Stimulated activated CD8-positive, alpha-beta memory T cell treated with anti-CD3 and anti-CD28 coated beads, Interleukin-4, amount 100 ng/mL, for 1 hour (primary cell): ENCODE measurements at places on chromosomes 12 and 14.

- no peak for DNase-seq
Observed at GRCh38 chr12:48374164-48374563, 23.4 kb upstream of the ZNF641 start.

GRCh38 chr12:24921251-24922038 is 27.5 kb downstream of the BCAT1 start:
- no peak for DNase-seq

DNA sequence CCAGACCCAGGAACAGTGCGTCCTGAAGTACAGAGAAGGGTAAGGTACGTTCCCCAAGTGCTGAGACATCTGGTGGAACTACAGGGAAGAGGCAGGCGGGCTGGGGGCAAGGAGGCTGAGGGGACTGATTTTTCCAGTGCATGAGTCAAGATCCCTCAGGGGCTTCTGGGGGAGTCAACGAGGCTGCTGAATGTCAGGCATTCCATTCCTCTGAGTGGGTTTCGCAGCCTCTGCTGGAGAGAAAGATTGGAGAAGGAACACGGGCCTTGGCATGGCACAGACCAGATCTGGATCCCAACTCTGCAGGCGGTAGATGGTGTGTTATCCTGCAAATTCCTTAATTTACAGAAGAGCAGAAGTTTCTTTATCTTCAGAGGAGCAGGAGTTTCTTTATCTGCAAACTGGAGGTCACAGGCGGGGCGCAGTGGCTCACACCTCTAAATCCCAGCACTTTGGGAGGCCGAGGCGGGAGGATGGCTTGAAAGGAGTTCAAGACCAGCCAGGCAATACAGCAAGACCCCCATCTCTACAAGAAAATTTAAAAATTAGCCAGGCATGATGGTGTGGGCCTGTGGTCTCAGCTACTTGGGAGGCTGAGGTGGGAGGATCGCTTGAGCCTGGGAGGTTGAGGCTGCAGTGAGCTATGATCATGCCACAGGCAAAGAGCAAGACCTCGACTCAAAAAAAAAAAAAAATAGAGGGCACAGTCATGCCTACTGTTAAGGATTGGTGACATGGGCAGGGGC is 132.6 kb upstream of the MAP1LC3B2 start:
- DNase-seq: no peak

DNA sequence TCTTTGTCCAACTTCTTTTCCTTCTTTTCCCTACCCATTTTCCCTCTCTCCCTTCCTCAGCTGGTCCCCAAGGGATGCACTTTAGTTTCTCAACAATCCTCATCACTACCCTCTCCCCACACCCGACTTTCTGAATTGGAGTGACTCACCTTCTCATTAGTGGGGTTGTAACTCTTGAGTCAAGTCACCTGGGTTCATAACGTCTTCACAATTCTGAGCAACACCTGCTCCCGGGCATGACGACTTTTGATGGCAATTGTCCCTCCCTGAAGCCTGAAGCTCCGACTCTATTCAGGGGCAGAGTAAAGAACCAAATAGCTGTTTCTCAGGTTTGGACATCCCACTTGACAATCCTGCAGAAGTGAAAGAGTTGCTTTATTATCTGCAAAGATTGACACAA is 82.7 kb upstream of the OTX2 start:
- DNase-seq: no peak

DNA sequence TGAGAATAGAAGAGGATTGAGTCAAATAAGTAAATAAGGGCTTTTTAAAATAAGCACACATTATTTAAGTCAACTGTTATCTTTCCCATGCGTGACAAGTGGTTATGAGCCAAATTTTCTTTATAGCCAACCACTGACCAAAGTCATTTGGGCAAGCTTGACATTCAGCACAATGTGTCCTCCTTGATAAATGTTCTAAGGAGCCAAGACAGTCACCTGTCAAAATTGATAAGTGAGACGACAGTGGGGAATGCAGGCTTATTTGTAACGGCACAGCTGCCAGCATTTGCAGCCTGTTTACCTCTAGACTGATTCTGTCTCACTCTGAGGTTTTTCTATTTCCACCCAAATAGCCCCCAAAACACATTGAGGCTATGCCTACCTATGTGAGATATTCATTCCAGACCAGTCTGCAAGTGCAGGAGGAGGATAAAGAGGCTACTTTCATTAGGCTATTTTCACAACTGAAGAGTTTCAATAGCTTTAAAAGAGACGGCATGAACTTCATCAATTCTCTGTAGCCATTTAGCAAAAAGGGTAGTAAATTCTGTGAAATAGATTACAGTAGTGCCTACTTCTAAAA is 339.5 kb downstream of the PDZRN4 start:
- DNase-seq: no peak

GRCh38 chr14:85247071-85247470 is 282.9 kb upstream of the FLRT2 start:
- no peak for DNase-seq

- DNase-seq: no peak
Observed at GRCh38 chr14:93752980-93753561, 35.2 kb downstream of the PRIMA1 start.

- no peak for DNase-seq
Observed at GRCh38 chr12:2156333-2156732, 103.5 kb downstream of the CACNA1C start.

DNA sequence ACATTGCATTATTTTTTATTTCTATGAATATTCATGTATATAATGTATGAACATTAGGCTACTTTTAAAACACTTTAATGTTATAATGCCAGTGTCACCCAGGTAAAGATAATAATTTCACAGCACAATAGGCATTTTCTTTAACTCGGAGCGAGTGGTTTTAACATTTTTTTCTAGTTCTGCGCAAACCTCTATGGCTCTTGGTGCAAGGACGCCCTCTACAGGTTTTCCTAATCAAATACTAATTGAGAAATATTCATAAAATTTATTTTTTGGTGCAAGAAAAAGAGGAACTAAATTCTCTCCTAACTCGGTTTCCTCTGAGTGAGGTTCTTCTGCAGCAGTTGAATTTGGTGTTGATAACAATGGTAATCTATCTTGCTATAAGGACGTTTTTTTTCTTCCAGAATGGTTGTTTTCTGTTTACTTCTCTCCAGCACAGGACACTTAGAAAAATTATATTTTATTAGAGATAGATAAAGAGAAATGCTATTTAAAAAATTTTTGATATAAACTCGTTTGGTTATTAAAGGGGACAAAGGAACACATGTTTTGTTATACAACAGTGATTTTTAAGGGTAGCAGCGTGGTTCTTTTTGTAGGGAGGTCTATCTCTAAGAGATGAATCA is 2.4 kb upstream of the WIF1 start:
- no peak for DNase-seq

- DNase-seq: no peak
Observed at GRCh38 chr12:103908877-103909276, 21.3 kb upstream of the HSP90B1 start.

DNA sequence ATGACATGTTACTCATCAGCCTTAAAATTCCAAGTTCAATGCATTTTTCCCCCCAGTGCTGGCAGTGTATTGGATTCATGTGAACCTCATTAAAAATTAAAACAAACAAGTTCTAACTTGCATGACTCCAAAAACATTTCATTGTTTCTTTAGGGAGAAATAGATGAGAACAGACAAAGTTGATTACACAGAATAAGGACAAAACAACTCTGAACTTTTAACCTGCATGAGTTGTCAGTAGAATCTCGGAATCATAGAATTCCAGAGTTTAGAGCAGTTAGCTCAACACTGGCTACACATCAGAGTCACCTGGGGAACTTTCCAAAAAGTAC is 127.5 kb downstream of the TMX1 start:
- no peak for DNase-seq

DNA sequence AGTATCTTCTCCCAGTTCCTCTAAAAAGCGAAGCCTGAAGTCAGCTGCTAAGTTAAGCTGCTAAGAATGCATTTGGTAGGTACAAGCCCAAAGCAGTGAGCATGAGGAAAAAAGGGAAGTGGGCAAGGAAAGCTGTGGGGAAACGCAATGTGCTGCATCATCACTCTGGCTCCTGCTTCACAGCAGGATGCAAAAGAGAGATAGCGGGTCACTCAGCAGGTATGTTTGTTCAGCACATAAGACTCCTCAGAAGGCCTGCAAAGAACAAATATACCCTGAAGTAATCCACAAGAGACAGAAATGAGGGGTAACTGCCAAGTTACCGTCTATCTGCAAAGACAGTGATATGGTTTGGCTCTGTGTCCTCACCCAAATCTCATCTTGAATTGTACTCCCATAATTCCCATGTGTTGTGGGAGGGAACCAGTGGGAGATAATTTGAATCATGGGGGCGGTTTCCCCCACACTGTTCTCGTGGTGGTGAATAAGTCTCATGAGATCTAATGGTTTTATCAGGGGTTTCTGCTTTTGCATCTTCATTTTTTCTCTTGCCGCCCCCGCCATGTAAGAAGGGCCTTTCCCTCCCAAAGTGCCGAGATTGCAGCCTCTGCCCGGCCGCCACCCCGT is 127.4 kb upstream of the EGLN3 start:
- DNase-seq: no peak

- no peak for DNase-seq
Observed at GRCh38 chr12:13135371-13136178, 32.1 kb upstream of the GSG1 start.

DNA sequence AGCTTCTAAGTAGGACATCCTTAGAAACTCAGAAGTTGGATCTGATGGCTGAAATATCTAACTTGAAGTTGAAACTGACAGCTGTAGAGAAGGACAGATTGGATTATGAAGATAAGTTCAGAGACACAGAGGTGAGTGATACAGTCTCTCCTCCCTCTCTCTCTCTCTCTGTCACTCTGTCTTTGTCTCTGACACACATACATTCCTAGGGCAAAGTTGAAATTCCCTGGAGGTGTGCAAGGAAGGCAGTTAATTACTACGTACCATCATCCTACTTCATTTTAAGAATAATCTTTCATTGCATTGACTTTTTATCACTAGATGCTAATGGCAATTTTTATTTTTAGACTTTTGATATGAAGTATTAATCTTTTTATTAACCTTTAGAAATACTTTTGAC is 46.2 kb upstream of the REP15 start:
- no peak for DNase-seq

DNA sequence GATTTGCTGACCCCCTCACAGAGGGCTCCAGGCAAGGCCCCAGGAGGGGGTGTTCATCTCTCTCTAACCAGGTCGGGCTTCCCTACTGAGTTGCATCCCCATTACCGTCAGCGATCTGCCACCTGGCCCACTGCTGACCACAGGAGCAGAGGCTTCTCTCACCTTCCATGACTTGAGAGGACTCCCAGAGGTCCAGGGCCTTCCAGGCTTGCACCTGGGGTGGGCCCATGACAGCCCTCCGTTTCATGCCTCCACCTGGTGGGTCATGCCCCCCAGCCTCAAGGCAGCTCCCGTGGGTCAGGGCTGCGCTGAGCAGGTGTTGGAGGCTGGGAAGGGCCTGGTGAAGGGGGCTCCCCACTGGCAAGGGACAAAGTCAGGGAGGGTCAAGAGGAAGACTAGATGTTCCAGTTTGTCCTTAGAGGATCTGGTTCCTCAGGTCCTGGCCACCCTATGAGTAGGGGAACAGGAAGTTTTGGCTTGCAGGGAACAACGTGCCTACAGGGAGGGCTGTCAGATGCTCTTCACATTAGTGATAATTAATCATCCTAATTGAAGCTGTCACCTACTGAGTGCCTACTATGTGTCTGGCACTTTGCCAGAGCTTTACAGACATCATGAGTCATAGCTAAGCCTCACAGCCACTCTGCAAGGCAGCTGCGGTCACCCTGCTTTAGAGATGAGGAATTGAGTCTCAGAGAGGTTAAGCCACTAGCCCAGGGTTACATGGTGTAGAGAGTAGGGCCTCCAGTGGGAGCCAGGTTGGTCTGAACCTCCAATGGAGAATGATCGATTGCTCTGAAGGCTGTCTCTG is 13.8 kb downstream of the NFKBIA start:
- no peak for DNase-seq

DNA sequence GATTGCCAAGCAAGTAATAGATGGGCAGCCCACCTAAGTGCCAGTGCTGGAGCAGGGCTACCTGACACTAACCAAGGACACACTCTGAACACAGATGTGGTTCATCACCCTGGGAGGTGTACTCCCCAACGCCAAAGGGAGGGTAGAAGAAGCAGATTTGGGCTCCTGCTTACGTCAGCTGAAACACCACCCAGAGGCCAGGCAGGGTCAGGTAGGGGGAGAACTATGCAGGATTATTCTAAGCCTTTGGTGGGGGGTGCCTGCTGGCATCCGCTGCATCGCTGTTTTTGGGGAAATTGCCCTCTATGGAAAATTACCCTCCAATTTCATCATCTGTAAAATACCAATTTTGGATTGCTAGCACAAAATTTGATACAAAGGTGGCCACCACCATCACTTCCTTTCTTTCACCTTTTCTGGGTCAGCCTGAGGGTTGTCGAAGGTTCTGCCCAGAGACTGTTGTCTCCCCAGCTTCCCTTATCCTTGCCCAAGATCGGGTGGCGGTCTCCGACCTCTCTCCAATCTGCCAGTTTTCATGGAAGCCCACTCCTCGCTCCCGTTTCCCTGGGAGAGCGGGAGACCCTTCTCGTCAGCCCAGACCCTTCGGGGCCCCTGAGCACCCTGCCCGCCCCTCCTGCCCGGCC is 535 bp downstream of the BIN2 start:
- DNase-seq: peak; percentile 24

DNA sequence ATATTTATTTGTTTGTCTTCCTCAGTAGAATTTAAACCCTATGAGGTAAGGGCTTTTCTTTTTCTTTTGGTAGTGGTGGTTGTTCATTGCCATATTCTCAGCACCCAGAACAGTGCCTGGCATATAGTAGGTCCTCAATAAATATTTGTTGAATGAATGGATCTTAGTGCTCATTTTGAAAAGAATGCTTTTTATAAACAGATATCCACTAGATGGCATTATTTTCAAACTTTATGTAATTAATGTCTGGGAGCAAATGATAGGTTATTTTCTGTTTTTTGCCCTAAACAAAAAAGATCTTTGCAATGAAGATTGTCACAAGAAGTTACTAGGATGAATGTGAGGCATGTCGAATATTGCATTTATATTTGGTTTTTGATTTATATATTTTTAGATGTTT is 64.1 kb downstream of the RAD51B start:
- no peak for DNase-seq

- no peak for DNase-seq
Observed at GRCh38 chr12:48972952-48973483, 1.5 kb upstream of the WNT10B start.
